ENCODE measurements at places on chromosomes 5 and 9.

DNA sequence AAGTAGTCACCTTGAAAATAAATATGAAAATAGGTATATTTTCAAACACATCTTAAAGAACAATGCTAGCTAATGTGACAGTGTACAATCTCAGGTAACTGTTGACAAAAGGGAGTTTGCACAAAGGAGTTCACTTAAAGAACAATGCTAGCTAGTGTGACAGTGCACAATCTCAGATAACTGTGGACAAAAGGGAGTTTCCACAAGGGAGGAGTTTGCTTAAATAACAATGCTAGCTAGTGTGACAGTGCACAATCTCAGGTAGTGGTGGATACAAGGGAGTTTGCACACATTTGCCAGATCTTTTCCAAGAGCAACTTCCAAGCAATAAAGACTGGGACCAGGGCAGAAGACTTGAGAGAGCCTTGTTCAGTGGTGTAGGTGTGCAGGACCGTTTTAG lies 442.9 kb upstream of the FTMT start:
- no peak for DNase-seq

- DNase-seq, result no peak
These were observed 104.3 kb upstream of the PHYKPL start for GRCh38 chr5:178336889-178337288.

DNA sequence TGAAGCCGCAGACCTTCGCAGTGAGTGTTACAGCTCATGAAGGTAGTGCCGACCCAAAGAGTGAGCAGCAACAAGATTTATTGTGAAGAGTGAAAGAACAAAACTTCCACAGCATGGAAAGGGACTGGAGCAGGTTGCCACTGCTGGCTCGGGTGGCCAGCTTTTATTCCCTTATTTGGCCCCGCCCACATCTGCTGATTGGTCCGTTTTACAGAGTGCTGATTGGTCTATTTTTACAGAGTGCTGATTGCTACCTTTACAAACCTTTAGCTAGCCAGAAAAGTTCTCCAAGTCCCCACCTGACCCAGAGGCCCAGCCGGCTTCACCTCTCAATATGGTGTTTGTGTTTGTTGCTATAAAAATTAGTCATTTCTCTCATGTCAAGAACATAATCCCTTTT lies 49.7 kb downstream of the RECK start:
- DNase-seq, result no peak

DNA sequence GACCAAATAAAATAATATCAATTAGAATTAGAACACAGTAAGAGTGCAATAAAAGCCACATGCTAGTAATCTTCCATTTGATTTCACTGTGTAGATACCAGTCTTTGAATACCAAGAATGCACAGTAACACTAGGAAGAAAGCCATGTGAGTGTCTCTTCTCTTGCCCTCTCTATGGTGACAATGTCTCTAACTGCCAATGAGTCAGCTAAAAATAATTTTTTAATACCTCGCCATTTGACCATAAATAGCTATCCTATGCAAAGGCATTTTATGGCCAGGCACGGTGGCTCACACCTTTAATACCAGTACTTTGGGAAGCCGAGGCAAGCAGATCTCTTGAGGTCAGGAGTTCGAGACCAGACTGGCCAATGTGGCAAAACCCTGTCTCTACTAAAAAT lies 30.6 kb downstream of the EDIL3 start:
- DNase-seq, result no peak

DNA sequence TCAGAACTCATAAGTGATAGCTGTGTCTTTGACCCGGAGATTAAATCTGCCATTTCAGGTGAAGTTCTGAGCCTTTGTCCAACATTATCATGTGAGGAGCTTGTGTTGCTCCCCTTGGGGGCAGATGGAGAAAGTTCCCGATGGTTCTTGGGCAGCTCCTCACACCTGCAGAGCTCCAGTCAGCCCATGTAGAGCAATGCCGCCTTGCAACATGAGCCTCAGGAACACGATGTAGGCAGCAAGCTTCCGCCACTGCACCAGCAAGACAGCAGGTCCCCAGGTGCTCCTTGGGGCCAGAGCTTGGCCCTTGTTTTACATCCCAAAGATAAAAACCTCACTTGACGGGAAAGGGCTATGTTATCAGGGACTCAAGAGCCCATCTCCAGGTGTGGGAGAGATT lies 292.7 kb downstream of the IRX1 start:
- no peak for DNase-seq

- DNase-seq, result no peak
These were observed 101.8 kb upstream of the LARP1 start for GRCh38 chr5:154653418-154653763.

DNA sequence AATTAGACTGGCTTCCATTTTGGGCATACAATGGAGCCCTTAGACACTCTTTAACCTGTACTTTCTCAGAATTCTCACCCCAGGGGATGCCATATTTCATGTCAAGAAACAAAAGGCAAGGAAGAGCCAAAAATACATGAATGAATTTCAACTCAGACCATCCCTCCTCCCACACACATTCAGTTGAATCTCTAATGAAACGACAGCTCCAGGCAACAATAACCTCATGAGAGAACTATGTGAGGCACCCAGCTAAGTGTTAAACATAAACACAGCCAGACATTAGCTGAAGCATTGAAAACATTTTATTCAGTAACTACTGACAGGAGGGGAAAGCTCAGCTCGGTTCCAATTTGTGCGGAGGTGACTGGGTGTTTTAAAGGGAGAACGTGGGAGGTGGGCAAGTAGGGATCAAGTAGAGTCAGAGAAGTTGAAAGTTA lies 1359.1 kb upstream of the CDH9 start:
- DNase-seq, result no peak

DNA sequence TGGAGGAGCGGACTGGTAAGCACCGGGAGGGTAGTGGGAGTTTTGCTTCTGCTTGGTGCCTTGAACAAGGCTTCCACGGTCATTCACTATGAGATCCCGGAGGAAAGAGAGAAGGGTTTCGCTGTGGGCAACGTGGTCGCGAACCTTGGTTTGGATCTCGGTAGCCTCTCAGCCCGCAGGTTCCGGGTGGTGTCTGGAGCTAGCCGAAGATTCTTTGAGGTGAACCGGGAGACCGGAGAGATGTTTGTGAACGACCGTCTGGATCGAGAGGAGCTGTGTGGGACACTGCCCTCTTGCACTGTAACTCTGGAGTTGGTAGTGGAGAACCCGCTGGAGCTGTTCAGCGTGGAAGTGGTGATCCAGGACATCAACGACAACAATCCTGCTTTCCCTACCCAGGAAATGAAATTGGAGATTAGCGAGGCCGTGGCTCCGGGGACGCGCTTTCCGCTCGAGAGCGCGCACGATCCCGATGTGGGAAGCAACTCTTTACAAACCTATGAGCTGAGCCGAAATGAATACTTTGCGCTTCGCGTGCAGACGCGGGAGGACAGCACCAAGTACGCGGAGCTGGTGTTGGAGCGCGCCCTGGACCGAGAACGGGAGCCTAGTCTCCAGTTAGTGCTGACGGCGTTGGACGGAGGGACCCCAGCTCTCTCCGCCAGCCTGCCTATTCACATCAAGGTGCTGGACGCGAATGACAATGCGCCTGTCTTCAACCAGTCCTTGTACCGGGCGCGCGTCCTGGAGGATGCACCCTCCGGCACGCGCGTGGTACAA lies 556 bp downstream of the PCDHGC3 start:
- no peak for DNase-seq

DNA sequence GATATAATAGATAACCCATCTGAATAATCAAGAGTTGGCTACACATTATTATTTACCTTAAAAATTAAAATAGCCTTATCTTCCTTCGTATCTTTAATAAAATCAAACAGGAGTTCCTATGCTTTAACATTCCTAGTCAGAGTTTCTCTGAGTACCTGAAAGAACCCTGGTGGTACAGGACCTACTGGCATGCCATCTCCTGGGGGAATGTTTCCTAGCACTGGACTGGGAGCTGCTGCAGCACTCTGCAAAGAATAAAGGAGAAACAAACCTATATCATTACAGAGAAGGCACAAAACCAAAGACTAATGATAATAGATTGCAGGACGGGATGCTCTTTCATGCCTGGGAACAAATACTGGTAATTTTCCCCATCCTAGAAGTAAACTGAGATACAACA lies 119.5 kb upstream of the ACOT12 start:
- DNase-seq, result no peak

DNA sequence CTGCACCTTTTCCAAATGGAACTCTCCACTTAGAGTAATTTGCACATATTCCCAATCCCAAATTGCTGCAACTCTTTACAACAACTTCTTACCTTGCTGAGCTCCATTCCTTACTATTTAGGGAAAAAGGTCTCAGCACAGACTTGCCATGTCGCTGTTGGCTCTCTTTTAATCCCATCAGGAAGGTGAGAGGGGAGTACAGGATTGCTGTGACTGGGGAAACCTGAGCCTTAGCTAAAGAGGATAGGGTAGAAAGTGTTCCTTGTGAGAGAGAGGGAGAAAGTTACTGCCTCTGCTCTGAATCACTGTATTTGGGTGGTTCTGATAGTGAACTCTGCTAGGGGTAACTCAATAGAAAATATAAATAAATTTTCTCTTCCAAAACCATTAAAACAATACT lies 43.7 kb upstream of the GABRA1 start:
- no peak for DNase-seq

DNA sequence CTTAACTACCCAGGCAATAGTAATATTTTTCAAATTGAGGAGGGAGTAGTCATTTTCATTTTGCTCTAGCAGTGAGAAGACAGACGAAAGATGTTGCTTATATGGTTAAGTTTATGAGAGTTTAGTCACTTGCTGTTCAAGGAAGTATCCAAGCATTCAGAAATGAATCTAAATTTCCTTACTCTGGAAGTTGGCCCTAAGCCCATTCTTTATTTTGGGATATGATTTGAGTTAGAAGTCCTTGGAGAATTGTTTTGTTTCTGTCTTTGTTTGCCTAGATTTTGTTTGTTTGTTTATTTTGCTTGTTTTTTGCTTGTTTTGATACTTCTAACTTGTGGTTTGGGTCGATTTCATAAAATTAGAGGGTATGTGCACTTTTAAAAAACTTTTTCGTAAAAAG lies 146.4 kb upstream of the FGF10 start:
- no peak for DNase-seq

DNA sequence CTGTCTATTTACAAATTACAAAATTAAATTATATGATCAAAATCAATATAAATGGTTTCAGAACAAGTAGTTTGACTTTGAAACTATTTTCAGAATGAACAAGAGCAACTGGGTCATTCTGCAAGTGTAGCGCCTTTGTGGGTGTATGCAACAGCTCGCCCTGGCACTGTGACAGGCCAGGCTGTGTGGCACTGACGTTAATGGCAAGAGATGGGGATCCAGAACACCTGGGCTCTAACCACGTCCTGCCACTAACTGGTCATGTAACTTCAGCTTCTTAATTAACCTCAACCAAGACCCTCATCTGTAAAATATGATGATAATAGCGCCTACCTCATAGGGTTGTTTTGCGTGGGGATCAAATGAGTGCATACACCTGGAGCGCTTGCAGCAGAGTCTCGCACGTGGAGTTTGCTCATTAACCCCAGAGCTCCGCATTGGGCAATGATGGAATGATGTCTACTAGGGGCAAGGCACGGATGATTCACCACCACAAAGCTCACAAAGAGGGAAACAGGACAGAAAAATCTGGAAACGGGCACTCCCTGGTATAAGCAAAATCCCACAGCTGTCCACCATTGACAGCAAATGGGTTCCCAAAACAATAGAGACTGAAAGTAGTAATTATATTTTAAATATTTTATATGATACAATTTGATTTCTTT lies 639.4 kb downstream of the SEMA5A start:
- no peak for DNase-seq

DNA sequence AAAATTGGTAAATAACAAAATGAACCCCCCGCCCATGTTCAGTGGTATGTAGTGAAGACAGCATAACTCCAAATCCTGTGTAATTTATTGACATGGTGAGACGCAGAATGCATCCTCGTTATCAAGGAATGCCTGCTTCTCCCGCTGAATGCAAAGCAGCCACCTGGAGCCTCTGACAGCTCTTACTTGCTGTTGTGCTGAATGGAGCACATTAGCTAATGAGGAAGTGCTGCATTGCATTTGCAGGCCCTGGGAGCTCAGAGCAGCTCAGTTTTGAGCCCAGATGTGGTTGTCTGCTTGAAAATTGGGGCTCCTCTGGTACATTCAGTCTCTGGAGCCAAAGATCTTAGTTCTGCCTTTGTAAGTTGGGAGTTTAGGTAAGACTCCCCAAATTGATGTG lies 28.9 kb downstream of the PLAC8L1 start:
- DNase-seq, result no peak

- DNase-seq, result no peak
These were observed 61.4 kb upstream of the TRIO start for GRCh38 chr5:14081791-14082190.

DNA sequence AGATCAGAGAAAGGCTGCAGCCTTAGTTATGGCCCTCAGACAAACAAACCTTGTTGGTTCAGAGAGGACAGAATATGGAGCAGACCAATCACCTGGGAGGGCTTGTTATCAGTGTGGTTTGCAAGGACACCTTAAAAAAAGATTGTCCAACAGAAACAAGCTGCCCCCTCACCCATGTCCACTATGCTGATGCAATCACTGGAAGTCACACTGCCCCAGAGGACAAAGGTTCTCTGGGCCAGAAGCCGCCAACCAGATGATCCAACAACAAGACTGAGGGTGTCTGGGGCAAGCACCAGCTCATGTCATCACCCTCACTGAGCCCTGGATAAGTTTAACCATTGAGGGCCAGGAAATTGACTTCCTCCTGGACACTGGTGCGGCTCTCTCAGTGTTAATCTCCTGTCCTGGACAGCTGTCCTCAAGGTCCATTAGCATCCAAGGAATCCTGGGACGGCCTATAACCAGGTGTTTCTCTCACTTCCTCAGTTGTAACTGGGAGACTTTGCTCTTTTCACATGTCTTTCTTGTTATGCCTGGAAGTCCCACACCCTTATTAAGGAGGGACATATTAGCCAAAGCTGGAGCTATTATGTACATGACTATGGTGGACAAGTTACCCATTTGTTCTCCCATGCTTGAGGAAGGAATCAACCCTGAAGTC lies 36.9 kb upstream of the TBCA start:
- no peak for DNase-seq

GRCh38 chr5:56200971-56201666 lies 32.0 kb downstream of the ANKRD55 start:
- DNase-seq, result peak; percentile 47

DNA sequence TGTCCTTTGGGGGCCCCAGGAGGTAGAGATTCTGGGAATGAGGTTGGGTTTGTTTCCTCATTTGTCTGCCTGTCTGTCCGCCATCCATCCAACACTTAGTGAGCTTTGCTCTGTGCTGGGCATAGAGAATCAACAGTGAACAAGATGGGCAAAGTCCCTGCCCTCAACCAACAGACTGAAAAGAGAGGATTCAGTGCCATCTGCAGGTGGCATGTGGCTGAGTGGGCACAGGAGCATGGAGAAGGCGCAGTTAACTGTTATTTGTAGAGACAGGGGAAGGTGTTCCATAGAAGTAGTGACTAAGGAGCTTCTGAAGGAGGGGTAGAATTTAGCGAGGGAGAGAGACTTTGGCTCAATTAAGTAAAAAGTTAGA lies 23.1 kb downstream of the POLR1E start:
- no peak for DNase-seq

DNA sequence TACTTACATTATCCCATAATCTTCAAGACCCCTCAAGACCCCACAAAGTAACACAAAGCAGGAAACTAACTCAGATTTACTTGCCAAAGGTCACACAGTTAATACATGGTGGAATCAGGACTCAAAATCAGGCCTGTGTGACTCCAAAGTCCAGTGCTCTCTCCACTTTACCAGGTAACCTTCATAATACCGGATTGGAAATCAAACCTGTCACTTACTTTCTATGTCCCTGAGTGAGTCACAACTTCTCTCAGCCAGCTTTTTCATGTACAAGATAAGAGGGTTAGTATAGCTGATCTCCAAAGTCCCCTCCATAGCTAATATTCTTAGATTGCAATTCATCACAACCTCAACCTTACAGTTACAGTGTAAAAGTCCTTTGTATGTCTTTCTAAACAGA lies 17.1 kb downstream of the STRBP start:
- no peak for DNase-seq
